ENCODE measurements at places on chromosomes 3 and 15. TPM values are rescaled to one million over a fixed set of nuclear protein-coding genes. Genes with fewer than 3 reads are reported as not detected.

DNA sequence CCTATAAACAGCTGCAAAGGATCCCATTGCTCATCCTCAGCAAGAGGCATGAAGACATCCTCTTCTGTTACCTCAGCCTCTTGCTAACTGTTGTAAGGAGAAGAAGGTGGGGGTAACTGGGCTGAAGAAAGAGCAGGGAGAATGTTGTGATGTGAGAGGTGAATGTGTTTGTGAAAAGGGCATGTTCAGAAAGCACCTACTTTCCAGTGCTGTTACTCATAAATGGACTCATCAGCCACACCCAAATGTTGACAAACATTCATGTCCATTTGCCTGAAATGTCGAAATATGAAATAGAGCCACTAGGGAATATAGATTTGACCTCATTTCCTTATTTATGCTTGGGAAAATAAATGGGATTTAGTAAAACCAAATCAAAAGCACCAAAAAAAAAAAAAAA lies 12.6 kb downstream of the SLC24A1 start:
- DNase-seq: no peak

DNA sequence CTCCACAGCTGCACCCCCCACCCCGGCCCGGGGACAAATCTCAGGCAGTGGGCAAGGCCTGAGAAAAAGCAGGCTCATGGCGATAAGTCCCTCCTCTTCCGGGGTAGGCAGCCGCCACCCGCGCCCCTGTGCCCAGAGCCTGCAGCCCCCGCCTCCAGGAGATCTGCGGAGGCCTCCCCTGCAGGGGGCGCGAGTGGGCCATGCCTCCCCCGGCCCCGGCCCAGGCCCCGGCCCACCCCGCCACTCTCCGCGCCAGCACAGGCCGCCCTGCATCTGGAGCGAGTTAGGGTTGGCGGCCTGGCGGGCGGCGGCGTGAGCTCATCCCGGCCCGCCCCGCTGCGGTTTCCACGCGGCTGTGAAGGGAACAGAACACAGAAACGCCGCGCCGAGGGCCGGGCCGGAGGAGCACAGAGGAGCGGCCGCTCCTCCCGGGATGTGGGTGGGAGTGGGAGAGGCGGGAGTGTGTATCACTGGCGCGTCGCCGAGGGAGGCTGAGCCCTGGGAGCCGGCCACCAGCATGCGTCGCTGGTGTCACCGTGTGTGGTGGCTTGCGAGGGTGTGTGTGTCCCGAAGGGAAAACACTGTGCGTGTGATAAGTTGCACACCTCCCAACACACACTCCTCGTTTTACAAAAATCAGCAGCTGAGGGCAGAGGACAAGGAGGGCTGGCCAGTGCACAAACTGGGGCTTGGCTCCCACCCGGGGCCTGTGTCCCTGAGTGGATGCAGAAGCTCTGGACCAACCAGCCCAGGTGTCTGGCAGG lies 17.2 kb downstream of the MYL3 start:
- DNase-seq: peak; percentile 97

DNA sequence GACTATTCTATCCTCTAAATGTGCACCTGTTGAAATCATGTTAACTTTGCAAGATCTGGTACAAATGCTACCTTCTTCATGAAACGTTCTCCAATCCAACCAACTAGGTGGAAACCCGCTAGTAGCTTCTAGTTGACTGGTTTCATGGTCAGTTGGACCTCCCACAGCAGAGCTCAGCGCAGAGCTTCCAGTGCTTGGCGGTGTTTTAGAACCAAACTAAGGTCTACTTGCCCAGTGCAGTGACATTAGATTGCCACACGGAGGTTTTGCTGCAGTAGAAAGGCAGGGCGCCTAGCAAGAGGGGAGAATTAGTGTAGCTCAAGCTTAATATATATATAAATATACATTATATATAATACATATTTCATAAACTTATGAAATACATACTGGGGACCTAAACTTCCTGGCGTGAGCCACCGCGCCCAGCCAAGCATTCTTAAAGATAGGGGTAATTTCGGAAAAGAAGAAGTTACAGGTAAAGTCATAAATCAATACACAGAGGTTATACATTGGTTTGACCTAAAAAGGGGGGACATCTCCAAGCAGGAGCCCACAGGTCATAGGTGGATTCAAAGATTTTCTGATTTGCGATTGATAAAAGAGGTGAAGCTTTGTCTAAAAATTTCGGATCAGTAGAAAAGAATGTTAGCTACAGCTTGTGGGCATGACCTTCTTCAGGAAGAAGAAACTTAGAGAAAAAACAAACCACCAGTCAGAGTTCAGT lies 2.1 kb upstream of the OXSR1 start:
- no peak for DNase-seq

- DNase-seq: no peak
Observed at GRCh38 chr3:10232137-10232536, 16.1 kb upstream of the TATDN2 start.

- DNase-seq: no peak
Observed at GRCh38 chr3:150540991-150541390, 5.3 kb downstream of the SERP1 start.

DNA sequence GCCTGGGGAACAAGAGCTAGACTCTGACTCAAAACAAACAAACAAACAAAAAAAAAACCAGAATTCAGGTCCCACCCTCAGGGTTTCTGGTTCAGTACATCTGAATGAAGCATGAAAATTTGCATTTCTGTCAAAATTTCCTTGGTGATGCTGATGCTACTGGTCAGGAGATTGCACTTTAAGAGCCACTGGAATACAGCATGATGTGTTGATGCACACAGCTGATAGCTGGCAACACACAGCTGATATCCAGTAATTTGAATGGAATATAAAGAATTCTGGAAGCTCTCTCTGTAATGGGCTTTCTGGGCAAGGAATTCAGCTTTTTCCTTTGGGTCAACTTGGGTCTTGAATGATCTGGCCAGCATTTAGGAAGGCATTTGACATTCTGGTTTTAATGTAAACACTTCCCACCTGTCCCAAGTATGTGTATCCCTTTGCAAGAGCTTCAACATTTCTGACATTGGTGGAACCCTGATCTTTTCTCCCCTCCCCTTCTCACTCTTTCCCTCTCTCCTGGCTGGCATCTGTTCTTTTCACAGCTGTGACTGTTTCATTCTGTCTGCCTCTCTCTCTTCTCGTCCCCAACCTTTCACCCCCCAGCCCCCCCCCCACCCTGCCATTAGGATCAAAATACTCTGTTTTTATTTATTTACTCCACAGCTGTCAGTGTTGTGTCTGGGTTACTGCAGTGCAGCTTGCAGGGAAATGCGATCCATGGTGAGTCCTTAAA lies 189.5 kb downstream of the TPRG1 start:
- no peak for DNase-seq

Gene DYNLT2B
- total RNA-seq: 10.9 TPM

- no peak for DNase-seq
Observed at GRCh38 chr3:124800076-124800475, 69.8 kb downstream of the UMPS start.

DNA sequence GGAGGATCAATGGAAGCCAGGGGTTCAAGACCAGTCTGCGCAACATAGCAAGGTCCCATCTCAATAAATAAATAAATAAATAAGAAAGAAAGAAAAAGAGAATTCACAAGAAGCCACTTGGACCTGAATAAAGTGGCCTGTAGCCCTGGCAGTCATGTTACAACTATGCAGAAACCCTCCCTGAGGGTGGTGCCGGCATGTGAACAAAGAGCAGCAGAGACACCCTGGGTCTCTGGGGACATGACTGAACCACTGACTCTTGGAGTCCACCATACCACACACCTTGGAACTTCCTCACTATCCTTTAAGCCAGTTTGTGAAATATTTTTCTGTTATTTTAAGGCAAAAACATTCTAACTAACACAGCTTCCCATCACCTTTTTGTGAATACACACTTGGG lies 93.0 kb downstream of the MEIS2 start:
- no peak for DNase-seq

DNA sequence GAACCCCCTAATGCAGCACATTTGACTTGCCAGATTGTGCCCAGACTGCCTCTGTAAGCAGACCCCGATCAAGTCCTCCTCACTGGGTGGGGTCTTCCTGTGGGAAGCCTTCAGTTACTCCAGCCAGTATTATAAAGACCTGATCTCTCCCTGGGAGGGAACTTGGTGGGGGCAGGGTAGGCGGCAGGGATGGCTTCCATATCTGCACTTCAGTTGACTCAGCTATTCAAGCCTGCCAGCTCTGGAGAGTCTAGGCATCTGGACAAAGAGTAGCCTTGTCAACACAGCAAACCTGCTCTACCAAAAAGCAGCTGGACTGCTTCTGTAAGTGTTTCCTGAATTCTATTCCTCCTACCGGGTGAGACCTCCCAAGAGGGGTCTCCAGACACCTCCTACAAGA lies 21.0 kb upstream of the SLC25A38 start:
- no peak for DNase-seq
